ENCODE measurements at places on chromosomes 2 and 18. TPM values are rescaled to one million over a fixed set of nuclear protein-coding genes. Genes with fewer than 3 reads are reported as not detected.

- no peak for DNase-seq
- no peak overlapping the region for H3K4me3 ChIP-seq
- H3K36me3 ChIP-seq, result no peaks in the 10 kb centered on the region
- H3K27me3 ChIP-seq, result no peaks in the 10 kb centered on the region
- H3K4me1 ChIP-seq, result no peaks in the 10 kb centered on the region
These were observed 98.9 kb upstream of the MAPRE2 start for GRCh38 chr18:34942276-34942675.

GRCh38 chr2:109065391-109065734, 63.6 kb upstream of the SH3RF3 start:
- no peaks in the 10 kb centered on the region for H3K27me3 ChIP-seq
- no peak overlapping the region for H3K4me3 ChIP-seq
- H3K27ac ChIP-seq, result no peak overlapping the region
- DNase-seq, result no peak
- peaks cover 28% of the 10 kb centered on the region for H3K4me1 ChIP-seq
- no peaks in the 10 kb centered on the region for H3K36me3 ChIP-seq

DNA sequence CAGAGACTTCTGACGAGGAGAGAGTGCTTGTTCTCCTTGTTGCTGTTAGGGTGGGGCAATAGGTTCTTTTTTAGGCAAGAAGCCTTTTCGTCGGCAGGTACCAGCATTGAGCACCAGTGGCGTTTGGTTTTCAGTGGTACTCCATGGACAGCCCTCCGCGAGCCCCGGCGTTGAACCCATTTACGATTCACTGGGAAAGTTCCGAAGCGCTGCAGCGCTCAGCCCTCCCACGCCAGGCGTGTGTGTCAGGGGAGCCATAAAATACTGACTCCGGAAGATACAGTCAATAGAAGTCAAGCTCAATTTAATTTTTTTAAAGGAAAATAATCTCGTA, 494 bp upstream of the ROCK1 start:
- H3K4me3 ChIP-seq, result peak overlapping the region; percentile 80
- no peaks in the 10 kb centered on the region for H3K36me3 ChIP-seq
- H3K27ac ChIP-seq, result no peak overlapping the region
- H3K4me1 ChIP-seq, result peaks cover 25% of the 10 kb centered on the region

DNA sequence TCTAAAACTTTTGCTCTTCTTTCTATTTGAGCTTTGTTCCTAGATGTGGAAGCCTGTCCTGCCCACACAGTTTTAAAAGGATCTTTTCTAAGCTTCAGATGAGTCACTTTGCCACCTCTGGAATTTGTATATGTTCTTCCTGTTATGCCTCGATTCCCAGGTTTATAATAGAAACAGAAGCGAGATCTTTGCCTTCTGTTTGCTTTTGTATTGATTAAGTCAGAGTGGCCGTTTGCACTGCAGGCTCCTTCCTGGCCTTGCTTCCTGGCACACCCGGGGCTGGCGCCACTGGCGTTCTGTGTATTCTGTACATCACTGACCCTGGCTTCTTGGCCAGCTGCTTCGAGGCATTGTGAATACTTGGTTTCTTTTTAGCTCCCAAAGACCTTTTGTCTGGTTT, 91.8 kb downstream of the MTCL1 start:
- no peak overlapping the region for H3K27ac ChIP-seq
- H3K36me3 ChIP-seq, result no peaks in the 10 kb centered on the region
- no peak for DNase-seq
- H3K4me1 ChIP-seq, result peaks cover 40% of the 10 kb centered on the region

DNA sequence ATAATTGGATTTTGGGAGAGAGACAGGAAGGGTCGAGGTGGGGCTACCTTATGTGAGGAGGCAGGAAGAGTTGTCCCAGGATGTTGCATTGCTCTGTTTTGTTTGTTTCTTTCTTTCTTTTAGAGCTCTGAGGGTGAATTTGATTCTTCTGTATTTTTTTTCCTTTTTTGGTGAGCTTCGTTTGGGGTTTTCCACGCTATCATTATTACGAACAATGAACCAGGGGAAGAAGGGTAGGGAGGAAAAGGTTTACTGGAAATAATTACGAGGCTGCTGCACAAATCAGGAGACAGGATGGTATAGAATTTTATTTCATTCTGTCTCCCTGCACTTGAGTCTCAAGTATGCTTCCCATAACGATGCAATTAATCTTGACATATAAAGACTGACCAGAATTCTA, 51.4 kb upstream of the ZNF516 start:
- no peak overlapping the region for H3K4me3 ChIP-seq
- H3K36me3 ChIP-seq, result no peaks in the 10 kb centered on the region
- peaks cover 32% of the 10 kb centered on the region for H3K4me1 ChIP-seq
- no peaks in the 10 kb centered on the region for H3K27me3 ChIP-seq

- peaks cover 3% of the 10 kb centered on the region for H3K36me3 ChIP-seq
- no peak for DNase-seq
- H3K27me3 ChIP-seq, result no peaks in the 10 kb centered on the region
- no peak overlapping the region for H3K27ac ChIP-seq
- peaks cover 6% of the 10 kb centered on the region for H3K4me1 ChIP-seq
- no peak overlapping the region for H3K4me3 ChIP-seq
These were observed 25.2 kb downstream of the RTN4 start for GRCh38 chr2:55025082-55025481.

- no peak overlapping the region for H3K4me3 ChIP-seq
- DNase-seq, result no peak
- H3K36me3 ChIP-seq, result no peaks in the 10 kb centered on the region
- H3K27ac ChIP-seq, result no peak overlapping the region
- H3K27me3 ChIP-seq, result no peaks in the 10 kb centered on the region
- H3K4me1 ChIP-seq, result no peaks in the 10 kb centered on the region
These were observed 191.3 kb downstream of the MYO1B start for GRCh38 chr2:191436368-191437055.

DNA sequence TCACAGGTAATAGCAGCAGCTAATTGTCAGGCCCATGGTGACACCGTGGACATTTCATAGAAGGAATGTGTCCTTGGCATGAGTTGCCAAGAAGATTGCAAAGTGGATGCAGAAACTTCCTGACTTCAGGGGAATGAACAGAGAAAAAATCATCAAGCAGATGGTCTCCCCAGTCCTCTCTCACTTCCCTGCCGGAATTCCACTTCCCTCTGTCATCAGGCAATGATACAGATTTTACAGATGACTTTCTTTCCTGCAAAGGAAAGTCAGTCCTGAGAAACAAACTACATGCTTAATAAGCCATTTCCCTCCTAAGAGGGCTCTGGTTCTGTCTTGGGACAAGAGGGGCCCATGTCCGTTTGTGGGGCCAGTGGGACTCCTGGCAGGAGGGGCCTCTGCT, 45.7 kb downstream of the KCNF1 start:
- no peaks in the 10 kb centered on the region for H3K36me3 ChIP-seq
- no peak overlapping the region for H3K4me3 ChIP-seq
- no peak for DNase-seq
- H3K27me3 ChIP-seq, result no peaks in the 10 kb centered on the region
- H3K4me1 ChIP-seq, result no peaks in the 10 kb centered on the region

DNA sequence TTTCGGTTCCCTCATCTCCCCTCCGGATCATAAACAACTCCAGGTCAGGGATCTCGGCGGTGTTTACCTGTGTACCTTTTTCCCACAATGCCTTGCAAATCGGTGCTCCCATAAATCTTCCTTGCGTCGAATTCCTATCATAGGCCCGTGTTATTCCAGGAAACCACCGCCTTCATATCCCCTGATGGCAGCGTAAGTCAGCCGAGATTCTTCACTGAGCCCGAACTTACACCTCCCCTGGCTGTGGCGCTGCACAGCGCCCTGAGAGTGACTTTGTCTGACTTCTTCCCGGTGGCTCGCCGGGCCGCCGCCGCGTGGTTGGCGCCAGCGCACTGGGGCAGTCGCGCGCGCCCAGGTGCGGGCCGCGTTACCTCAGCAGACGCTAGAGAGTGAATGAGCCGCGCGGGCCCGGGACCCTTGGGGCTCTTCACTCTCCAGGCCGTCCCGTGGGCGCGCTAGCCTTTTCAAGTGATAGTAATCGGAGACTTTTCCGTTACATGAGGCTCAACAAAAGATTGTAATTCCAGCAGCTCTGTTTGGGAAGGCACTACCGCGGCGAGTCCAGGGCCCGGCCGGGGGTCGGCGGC, 101.6 kb downstream of the SPTBN1 start:
- H3K36me3 ChIP-seq, result no peaks in the 10 kb centered on the region
- peak; percentile 84 for DNase-seq
- H3K4me3 ChIP-seq, result peak overlapping the region; percentile 91

GRCh38 chr2:226790431-226790830, 9.2 kb downstream of the IRS1 start:
- H3K27me3 ChIP-seq, result no peaks in the 10 kb centered on the region
- no peak for DNase-seq
- peaks cover 33% of the 10 kb centered on the region for H3K4me1 ChIP-seq

DNA sequence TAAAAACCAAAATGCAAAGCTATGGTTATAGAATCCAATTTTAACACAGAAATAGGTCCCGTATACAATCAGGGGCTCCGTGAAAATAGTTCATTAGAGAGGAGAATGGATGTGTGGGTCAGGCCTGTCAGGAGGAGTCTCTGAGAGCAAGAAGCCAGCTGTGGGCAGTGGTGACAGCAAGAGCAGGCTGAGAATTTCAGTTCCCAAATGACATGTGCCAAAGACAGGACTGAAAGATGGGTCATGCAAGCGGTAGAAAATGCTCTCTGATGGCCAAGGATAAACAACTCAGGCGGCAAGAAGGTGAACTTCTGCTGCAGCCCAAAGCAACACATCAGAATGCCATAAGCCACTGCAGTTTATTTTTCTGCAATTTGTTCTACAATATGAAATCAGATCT, 100.4 kb downstream of the CCDC141 start:
- H3K36me3 ChIP-seq, result no peaks in the 10 kb centered on the region
- H3K4me1 ChIP-seq, result peaks cover 4% of the 10 kb centered on the region
- no peak overlapping the region for H3K27ac ChIP-seq

DNA sequence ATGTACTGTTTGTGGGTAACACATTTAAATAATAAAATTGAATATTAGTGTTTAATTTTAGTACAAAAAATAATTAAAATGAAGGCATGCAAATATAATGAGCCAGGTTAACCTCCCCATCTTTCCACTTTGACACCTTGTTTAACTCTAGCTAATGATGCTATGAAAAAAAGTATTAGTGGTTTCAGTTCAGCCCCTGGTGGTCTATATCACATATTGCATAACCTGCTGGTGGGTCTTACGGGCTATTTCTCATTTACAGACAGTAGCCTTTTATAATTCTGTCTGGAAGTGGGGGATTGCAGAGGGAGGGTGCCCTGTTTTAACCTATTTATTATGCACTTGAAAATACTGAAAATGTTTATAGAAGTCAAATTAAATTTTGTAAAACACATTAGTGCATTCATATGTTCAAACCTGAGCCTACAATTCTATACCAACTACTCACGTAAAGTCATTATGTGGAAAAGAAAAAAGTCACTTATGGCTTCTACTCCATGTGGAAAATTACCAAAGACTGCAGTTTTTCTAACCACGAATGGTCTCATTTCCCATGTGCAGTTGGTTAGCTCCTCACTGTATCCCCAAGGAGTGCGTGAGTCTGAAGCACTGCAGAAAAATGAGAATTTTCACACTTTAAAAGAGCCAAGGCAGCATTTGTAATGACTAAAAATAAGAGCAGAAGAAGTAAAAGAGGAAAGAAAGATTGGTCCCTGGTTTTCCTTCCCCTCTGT, 381.0 kb downstream of the MTX2 start:
- DNase-seq, result no peak
- H3K4me3 ChIP-seq, result no peak overlapping the region
- H3K27ac ChIP-seq, result no peak overlapping the region
- H3K27me3 ChIP-seq, result peaks cover 53% of the 10 kb centered on the region
- H3K4me1 ChIP-seq, result no peaks in the 10 kb centered on the region

DNA sequence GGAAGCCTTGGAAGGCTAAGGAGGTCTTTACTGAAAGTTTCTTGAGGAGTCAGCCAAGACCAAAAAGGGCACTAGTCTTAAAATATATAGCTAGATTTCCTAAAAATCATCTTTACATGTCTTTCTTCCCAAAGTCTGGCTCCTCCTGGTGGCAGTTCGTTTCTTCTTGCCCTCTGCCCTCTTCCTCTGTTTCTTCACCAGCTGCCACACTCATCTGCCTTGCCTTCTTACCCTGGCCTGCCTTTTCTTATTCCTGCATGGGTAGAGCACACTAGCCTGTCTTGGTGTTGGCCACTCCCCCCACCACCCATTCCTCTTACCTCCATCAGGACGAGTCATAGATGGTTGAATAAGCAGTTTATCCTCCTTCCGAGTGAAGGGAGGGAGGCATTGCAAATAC, 129.8 kb downstream of the RAPGEF4 start:
- no peaks in the 10 kb centered on the region for H3K36me3 ChIP-seq
- DNase-seq, result no peak
- no peaks in the 10 kb centered on the region for H3K27me3 ChIP-seq
- no peak overlapping the region for H3K4me3 ChIP-seq
- no peaks in the 10 kb centered on the region for H3K4me1 ChIP-seq
- no peak overlapping the region for H3K27ac ChIP-seq

GRCh38 chr2:69685321-69686048, 41.9 kb upstream of the AAK1 start:
- H3K4me3 ChIP-seq, result no peak overlapping the region
- no peaks in the 10 kb centered on the region for H3K4me1 ChIP-seq
- no peaks in the 10 kb centered on the region for H3K27me3 ChIP-seq
- no peaks in the 10 kb centered on the region for H3K36me3 ChIP-seq
- DNase-seq, result no peak

LIPG gene
- total RNA-seq, result 13.2 TPM

MARS2 gene
- total RNA-seq, result 5.7 TPM

BCL2 gene
- 4.9 TPM for total RNA-seq

SPP2 gene
- total RNA-seq, result not detected

FAM161A gene
- 19.6 TPM for total RNA-seq

SEPTIN10 gene
- total RNA-seq, result 96.9 TPM

ZNF804A gene
- total RNA-seq, result not detected

FBLN7 gene
- total RNA-seq, result 18.4 TPM

DSG1 gene
- not detected for total RNA-seq

All from neural progenitor cell (in vitro differentiated cells).